Neural crest cell (in vitro differentiated cells): ENCODE measurements at places on chromosomes 7 and 10.

DNA sequence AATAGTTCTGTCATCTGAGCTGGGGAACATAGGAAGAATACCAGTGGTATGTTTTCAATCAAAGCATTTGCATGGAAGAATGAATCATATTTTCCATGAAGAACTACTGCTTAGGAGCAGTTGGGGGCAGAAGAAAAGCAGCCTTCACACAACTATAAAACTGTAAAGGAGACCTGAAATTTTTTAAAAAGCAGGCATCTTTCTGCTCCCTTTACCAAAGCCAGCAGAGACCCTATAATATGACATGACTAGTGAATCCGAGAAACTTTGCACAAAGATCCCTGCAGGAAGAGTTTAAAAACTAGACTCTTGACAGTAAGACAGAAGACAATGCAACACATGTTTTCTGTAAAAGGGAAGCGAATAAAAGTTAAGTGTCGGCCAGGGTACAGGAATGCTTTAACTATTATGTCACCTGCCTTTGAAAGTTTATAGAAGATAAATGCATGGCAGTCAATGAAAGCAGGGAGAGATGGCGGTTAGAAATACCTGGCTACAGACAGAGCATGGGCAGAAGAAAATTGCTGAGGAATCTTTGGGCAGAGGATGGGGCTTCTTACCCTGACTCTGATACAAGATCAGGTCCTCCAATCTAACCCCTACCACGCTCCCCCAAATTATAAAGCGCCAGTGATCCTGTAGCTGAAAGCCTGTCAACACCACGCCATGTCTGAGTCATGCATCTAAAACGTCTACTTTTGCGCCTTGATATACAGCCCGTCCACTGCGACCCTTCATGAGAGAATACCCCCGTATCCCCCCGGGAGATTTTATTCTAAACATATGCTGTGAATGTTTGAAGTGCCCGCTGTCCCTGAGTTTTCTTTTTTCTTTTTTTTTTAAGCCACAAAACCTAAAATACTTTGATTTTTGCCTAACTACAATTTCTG, 93.1 kb downstream of the GLI3 start:
- H3K4me3 ChIP-seq = peak overlapping the region; percentile 39
- H3K27me3 ChIP-seq = no peaks in the 10 kb centered on the region
- DNase-seq = no peak
- peaks cover 46% of the 10 kb centered on the region for H3K4me1 ChIP-seq

GRCh38 chr10:73999703-74000102, 1.8 kb downstream of the VCL start:
- peak overlapping the region; percentile 98 for H3K4me3 ChIP-seq
- H3K36me3 ChIP-seq = no peaks in the 10 kb centered on the region
- H3K27me3 ChIP-seq = no peaks in the 10 kb centered on the region

- peaks cover 29% of the 10 kb centered on the region for H3K4me1 ChIP-seq
- H3K36me3 ChIP-seq = peaks cover 3% of the 10 kb centered on the region
- DNase-seq = no peak
Measured at GRCh38 chr10:72783410-72783833, 91.5 kb downstream of the MCU start.

GRCh38 chr7:35036361-35037171, 719 bp downstream of the DPY19L1 start:
- DNase-seq = peak; percentile 50
- peak overlapping the region; percentile 87 for H3K27ac ChIP-seq
- H3K4me3 ChIP-seq = peak overlapping the region; percentile 98

DNA sequence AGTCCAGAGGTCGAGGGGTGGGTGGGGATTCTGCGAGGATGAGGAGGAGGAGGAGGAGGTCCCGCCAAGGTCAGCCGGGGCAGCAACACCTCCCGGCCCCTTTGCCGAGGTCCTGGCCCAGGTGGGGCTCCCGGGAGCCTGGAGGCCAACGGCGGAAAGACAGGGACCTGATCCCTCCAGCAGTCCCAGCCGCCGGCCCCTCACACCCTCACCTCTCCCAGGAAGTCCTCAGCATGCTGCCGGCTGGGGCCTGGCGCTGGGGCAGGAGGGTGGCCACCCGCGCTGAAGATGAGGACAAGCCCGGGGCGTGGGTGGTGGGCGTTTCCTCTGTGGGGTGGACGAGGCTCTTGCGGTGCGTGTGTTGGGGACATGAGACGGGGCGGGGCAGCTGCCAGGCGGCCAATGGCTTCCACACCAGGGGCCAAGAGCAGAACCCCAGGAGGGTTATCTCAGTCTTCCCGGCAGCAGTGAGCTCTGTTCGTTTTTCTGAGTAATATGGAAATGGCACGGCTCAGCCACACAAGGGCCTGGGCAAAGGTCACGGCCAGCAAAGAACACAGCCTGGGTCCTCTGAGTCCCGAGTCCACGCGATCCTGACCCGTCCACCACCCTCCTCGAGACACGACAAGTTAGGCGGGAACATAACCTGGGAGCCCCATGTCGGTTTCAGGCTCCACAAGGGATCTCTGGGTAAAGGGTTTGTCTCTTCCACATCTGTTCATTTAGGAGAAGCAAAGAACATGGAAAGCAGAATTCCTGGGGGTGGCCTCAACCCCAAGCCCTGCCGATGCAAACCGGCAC, 82.9 kb upstream of the PDGFA start:
- DNase-seq = no peak
- H3K27ac ChIP-seq = no peak overlapping the region
- H3K4me1 ChIP-seq = peaks cover 21% of the 10 kb centered on the region

DNA sequence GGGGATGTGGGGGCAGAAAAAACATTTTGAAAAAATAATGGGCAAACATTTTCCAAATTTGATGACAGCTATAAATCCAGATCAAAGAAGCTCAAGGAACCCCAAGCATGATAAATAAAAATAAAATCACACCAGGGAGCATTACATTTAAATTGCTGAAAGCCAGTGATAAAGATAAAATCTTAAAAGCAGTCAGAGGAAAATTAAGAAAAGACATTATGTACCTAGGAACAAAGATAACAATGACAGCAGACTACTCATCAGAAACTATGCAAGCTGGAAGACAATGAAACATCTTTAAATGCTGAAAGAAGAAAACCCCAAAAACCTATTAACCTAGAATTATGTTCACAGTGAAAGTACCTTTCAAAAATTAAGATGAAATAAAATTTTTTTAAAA, 23.3 kb downstream of the NEUROG3 start:
- no peak overlapping the region for H3K4me3 ChIP-seq
- DNase-seq = no peak
- peaks cover 10% of the 10 kb centered on the region for H3K36me3 ChIP-seq
- no peak overlapping the region for H3K27ac ChIP-seq
- no peaks in the 10 kb centered on the region for H3K4me1 ChIP-seq

DNA sequence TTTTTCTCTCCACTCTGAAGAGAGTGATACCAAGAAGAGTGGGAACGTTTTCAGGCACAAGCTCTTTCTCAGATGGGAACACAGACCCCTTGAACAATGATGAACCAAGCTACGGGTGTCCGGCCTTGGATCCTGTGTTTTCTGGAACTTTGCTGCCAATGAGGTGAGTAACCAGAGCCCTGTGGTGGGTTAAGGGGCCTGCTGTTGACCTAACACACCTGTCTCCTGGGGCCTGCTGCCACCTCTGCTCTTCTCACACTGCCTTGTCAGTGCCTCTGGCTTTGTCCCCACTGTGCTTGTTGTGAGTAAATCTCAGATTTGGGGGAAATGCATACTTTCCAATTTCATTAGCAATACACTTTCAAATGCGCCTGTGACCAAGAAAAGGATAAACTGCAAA, 1.4 kb upstream of the PKD1L1 start:
- H3K27me3 ChIP-seq = no peaks in the 10 kb centered on the region
- no peak overlapping the region for H3K4me3 ChIP-seq
- H3K4me1 ChIP-seq = peaks cover 23% of the 10 kb centered on the region
- no peak for DNase-seq

- H3K27me3 ChIP-seq = no peaks in the 10 kb centered on the region
- no peak for DNase-seq
- no peak overlapping the region for H3K27ac ChIP-seq
- no peaks in the 10 kb centered on the region for H3K4me1 ChIP-seq
Measured at GRCh38 chr7:124893140-124893827, 36.3 kb downstream of the POT1 start.

DNA sequence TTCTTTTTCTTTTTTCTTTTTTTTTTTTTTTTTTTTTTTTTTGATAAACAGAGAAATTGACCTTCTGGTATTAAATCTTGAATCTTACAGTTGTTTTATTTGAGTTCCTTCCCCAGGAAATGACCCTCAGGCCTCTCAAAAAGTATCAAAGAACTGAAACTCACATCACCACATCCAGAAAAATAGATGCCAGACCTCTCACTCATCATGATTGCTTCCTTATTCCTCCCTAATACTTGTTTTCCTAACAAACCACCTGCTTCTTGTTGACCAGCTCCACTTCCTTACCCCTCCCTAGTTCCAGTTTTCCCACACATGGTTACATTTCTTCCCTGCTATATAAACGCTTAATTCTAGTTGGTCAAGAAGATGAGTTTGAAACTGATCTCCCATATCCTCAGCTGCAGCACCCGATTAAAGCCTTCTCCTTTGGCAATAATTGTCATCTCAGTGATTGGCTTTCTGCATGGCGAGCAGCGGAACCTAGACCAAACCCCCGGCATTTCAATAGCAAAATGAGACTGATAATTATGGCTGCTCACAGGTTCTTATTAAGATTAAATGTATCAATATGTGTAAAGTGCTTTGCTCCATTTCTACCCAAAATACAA, 681.1 kb upstream of the AUTS2 start:
- no peaks in the 10 kb centered on the region for H3K4me1 ChIP-seq
- no peak overlapping the region for H3K27ac ChIP-seq
- H3K36me3 ChIP-seq = peaks cover 8% of the 10 kb centered on the region
- H3K27me3 ChIP-seq = peaks cover 6% of the 10 kb centered on the region
- no peak for DNase-seq

DNA sequence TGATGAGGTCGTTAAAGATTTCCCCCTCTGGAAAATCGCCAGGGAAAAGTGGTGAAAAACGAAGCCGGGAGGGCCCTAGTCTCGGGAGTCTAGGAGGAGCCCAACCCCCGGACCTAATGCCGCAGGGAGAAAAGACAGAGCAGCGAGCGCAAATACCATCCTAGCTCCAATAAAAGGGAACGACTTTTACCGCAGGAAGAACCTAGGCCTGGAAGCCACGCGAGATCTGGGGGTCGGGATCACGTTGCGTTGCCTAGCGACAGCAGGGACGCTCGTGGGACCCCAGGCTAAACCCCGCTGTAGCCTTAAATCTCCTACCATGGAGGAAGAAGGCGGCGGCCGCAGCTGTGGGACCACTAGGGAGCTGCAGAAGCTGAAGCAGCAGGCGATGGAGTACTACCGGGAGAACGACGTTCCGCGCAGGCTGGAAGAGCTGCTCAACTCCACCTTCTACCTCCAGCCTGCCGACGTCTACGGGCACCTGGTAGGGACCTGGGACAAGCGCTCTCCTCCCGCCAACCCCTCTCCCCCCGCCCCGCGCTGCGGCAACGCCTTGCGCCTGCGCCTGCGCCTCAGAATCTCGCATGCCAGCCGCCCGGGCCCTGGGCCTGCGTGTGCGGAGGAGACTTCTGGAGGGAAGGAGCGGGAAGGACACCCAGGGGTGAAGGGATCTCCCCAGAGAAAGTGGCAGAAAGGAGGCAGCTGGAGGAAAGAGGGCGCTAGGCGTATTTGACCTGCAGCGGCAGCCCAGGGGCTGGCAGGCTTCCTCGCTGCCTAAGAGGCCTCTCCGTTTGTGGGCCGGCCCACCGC, at the start of gene ENO4:
ENO4 (plus strand) TSS at position 252 of the 810 bp plus-strand sequence; CDS start at position 320, 68 bp downstream.
- peak; percentile 75 for DNase-seq
- H3K36me3 ChIP-seq = no peaks in the 10 kb centered on the region
- peaks cover 17% of the 10 kb centered on the region for H3K4me1 ChIP-seq
- peak within 1 kb of the TSS; percentile 95 for H3K4me3 ChIP-seq

GRCh38 chr10:13049774-13050420, 48.4 kb upstream of the CCDC3 start:
- no peaks in the 10 kb centered on the region for H3K36me3 ChIP-seq
- peak overlapping the region; percentile 35 for H3K27ac ChIP-seq
- no peak overlapping the region for H3K4me3 ChIP-seq

GRCh38 chr7:126937171-126937570, 315.6 kb downstream of the GRM8 start:
- no peak for DNase-seq
- no peak overlapping the region for H3K27ac ChIP-seq
- H3K4me1 ChIP-seq = no peaks in the 10 kb centered on the region
